Stomach (tissue), 19 donors: ENCODE measurements at places on chromosomes 13 and 19. TPM values are rescaled to one million over a fixed set of nuclear protein-coding genes. Genes with fewer than 3 reads are reported as not detected.
A peak's percentile ranks its signal among the peaks of the same experiment; 100 is the strongest.

DNA sequence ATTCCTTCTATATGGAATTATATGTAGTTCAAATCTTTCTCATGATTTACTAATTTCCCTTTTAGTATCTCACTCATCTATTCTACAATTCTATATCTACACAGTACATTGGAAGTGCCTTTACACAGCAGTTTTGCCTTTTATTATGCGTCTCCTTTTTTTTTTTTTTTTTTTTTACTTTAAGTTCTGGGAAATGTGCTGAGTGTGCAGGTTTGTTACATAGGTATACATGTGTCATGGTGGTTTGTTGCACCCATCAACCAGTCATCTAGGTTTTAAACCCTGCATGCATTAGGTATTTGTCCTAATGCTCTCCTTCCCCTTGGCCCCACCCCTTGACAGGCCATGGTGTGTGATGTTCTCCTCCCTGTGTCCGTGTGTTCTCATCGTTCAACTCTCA is 1150.1 kb upstream of the PRR20A start:
- no peak overlapping the region for H3K27ac ChIP-seq
- H3K4me1 ChIP-seq = no peaks in the 10 kb centered on the region
- no peak for DNase-seq
- no peaks in the 10 kb centered on the region for H3K36me3 ChIP-seq

DNA sequence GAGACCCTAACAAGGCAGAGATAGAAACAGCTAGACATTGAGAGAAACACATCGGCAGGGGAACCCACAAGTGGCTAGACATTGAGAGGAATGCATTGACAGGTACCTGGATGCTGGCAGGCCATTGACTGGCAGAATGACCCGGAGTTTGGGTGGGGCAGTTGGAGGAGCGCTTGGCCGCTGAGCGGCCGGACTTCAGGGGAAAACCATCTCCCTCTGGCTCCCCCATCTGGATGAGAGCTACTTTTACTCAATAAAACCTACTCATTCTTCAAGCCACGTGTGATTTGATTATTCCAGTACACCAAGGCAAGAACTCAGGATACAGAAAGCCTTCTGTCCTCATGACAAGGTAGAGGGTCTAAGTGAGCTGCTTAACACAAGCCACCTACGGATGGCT is 473.4 kb downstream of the SLITRK5 start:
- no peak for DNase-seq
- H3K4me3 ChIP-seq = no peak overlapping the region
- H3K36me3 ChIP-seq = no peaks in the 10 kb centered on the region
- H3K4me1 ChIP-seq = no peaks in the 10 kb centered on the region
- no peaks in the 10 kb centered on the region for H3K27me3 ChIP-seq
- H3K27ac ChIP-seq = no peak overlapping the region

Gene ZNF296
- 10.7 TPM for total RNA-seq

Gene PGLYRP2
- total RNA-seq = not detected

Gene ZNF419
- total RNA-seq = 23.9 TPM

- DNase-seq = no peak
- peaks cover 30% of the 10 kb centered on the region for H3K4me1 ChIP-seq
- H3K27ac ChIP-seq = no peak overlapping the region
- H3K36me3 ChIP-seq = no peaks in the 10 kb centered on the region
- H3K4me3 ChIP-seq = no peak overlapping the region
- no peaks in the 10 kb centered on the region for H3K27me3 ChIP-seq
These were observed 21.7 kb downstream of the IRS2 start for GRCh38 chr13:109764470-109765291.

- no peak for DNase-seq
- no peak overlapping the region for H3K27ac ChIP-seq
- no peaks in the 10 kb centered on the region for H3K4me1 ChIP-seq
- H3K4me3 ChIP-seq = no peak overlapping the region
- H3K36me3 ChIP-seq = no peaks in the 10 kb centered on the region
These were observed 344.5 kb upstream of the TMTC4 start for GRCh38 chr13:101019126-101019525.

- peaks cover 12% of the 10 kb centered on the region for H3K4me1 ChIP-seq
- DNase-seq = peak; percentile 94
- H3K27me3 ChIP-seq = no peaks in the 10 kb centered on the region
- no peak overlapping the region for H3K27ac ChIP-seq
These were observed 26.5 kb downstream of the MAN2B1 start for GRCh38 chr19:12639901-12640613.

DNA sequence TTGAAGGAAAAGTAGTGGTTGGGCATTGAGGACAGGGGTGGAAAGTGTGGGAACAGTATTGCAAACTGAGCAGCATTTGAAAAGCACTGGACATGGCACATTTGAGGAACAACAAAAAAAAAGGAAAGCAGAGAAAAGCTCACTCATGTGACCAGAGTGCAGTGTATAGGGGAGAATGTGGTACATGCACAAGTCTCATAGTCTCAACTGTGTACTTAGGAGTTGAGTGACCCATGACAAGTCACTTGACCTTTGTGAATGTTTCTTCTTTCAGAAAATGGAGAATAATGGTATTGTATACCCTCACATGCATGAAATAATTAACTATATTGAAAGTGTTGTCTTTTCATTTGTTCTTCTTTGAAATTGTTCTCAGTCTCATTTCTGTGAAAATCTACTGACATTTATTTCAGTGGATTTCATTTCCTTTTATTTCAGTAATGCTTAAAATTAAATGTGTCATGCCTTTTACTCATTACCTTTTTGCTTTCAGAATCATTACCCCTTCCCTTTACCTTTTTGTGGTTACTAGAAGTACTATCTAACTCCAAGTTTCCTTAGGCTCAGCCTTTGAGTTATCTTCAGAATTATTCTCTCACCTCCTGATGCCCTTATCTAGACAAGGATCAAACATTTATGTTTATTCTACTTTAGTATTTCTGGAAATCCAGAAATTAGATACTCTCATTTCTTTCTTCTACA is 79.1 kb upstream of the MLNR start:
- H3K36me3 ChIP-seq = peaks cover 21% of the 10 kb centered on the region
- H3K27ac ChIP-seq = no peak overlapping the region
- no peak for DNase-seq
- no peaks in the 10 kb centered on the region for H3K27me3 ChIP-seq
- H3K4me3 ChIP-seq = no peak overlapping the region

DNA sequence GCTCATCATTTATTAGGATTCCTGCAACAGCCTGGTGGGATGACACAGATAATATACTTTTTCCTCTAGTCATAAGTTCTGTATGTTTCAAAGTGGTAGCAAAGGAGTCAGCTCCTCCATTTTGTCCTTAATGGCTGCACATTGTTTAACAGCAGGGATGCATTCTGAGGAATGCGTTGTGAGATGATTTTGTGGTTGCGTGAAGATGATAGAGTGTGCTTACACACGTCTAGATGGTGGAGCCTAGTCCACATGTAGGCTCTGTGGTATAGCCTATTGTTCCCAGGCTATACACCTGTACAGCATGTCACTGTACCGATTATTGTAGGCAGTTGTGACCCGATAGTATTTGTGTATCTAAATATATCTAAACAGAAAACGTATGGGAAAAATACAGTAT is 4.6 kb downstream of the SMARCA4 start:
- H3K27ac ChIP-seq = no peak overlapping the region
- H3K27me3 ChIP-seq = no peaks in the 10 kb centered on the region
- no peak overlapping the region for H3K4me3 ChIP-seq
- H3K36me3 ChIP-seq = no peaks in the 10 kb centered on the region
- DNase-seq = no peak

DNA sequence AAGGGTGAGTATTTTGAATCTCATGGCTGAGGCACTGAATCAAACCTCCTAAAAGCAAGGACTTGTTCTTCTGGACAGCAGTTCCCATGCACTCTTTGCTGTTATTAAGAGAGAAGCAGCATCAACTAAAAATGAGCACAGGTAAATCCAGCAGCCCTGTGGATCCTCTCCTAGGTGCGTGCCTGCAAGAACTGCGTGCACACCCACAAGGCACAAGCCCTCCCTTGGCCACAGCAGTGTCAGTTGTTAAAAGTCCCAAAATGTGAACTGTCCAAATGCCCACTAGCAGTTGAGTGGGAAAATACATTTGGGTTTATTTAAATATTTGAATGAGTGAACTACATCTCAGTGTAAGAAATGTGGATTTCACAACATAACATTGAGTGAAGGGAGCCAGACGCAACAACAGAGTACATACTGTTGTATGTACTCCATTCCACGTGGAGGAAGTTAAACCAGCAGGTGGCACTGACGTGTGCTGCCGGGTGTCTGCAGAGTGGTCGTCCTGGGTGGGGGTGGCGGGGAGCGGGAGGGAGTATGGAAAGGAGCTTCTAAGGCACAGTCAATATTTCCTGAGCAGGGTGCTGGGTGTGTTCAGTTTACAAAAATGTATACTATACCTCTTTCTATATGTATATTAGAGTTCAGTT is 266.4 kb downstream of the NALCN start:
- H3K27me3 ChIP-seq = no peaks in the 10 kb centered on the region
- no peaks in the 10 kb centered on the region for H3K36me3 ChIP-seq
- no peak overlapping the region for H3K27ac ChIP-seq
- no peak for DNase-seq

Gene TNFSF11
- total RNA-seq = 0.55 TPM

DNA sequence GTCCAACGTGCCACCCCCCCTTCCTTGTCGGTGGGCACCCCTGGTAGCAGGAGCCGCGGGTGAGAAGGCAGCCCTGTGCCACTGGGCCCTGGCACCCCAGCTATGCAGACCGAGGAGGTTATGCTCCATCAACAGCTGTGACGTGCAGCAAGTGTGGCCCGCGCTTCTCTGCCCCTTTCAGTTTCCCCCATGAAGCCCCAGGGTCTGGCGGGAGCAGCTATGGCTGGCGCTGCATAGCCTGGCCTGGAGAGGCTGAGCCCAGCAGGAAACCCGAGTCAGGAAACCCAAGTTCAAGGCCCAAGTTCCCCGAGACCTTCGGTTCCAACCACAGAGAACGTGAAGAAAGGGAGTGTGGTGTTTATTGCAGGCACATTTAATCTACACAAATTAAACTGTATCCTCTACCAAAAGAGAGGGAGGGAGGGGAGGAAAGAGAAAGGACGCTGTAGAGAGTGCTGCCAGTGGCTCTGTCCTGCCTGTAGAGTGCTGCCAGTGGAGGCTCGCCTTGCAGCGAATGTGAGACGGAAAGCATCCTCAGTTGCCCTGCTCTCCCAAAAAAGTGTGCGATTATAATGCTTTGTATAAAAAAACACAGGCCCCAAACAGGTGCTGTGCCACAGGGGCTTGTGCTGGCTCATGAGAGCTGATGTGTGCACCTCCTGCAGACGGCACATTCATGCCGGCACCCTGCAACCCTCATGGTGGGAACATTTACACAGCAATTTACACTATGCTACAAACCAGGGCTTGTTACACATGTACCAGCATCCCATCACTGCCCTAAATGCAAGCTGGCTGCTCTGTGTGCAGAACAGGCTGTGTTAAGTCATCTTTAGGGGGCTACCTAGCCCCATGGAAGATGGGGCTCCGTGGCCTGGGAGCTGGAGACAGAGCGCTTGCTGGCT is 16.3 kb downstream of the POP4 start:
- H3K4me1 ChIP-seq = no peaks in the 10 kb centered on the region
- H3K27me3 ChIP-seq = no peaks in the 10 kb centered on the region
- H3K4me3 ChIP-seq = no peak overlapping the region
- no peaks in the 10 kb centered on the region for H3K36me3 ChIP-seq

DNA sequence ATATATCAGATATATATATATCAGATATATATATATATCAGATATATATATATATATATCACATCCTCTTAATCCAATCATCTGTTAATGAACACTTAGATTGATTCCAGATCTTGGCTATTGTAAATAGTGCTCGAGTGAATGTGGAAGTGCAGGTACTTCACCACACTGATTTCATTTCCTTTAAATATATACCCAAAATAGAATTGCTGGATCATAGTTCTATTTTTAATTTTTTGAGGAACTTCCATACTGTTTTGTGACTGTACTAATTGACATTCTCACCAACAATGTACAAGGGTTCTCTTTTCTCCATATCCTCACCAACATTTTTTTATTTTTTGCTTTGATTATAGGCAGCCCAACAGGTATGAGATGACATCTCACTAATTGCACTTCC is 277.5 kb downstream of the NHLRC3 start:
- H3K4me1 ChIP-seq = peaks cover 21% of the 10 kb centered on the region
- no peak overlapping the region for H3K27ac ChIP-seq
- H3K4me3 ChIP-seq = no peak overlapping the region

- no peaks in the 10 kb centered on the region for H3K4me1 ChIP-seq
- H3K27me3 ChIP-seq = peaks cover 41% of the 10 kb centered on the region
These were observed 77.4 kb upstream of the GPR12 start for GRCh38 chr13:26837997-26838396.

DNA sequence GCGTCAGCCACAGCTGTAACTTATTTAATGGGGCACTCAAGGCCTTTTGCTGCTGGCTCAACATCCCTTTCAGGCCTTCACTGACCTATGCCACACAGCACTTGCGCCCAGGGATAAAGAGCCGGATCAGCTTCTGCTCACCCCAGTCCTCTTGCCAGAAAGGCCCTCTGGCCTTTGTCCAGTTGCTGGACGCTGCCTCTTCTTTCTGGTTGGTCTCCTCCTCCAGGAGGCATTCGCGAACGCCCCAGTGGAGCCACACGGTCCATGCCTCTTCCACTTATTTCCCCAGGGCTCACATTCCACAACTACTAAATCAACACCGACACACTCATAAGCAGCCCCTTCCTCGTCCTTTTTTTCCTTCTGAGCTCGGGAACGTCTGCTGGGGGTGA is 3.7 kb upstream of the ZNF329 start:
- DNase-seq = peak; percentile 78
- no peaks in the 10 kb centered on the region for H3K27me3 ChIP-seq
- peak overlapping the region; percentile 91 for H3K27ac ChIP-seq
- H3K4me1 ChIP-seq = peaks cover 53% of the 10 kb centered on the region
- H3K36me3 ChIP-seq = no peaks in the 10 kb centered on the region

GRCh38 chr19:5953680-5954213 is 24.2 kb downstream of the RANBP3 start:
- no peaks in the 10 kb centered on the region for H3K36me3 ChIP-seq
- peaks cover 100% of the 10 kb centered on the region for H3K4me1 ChIP-seq
- DNase-seq = no peak

DNA sequence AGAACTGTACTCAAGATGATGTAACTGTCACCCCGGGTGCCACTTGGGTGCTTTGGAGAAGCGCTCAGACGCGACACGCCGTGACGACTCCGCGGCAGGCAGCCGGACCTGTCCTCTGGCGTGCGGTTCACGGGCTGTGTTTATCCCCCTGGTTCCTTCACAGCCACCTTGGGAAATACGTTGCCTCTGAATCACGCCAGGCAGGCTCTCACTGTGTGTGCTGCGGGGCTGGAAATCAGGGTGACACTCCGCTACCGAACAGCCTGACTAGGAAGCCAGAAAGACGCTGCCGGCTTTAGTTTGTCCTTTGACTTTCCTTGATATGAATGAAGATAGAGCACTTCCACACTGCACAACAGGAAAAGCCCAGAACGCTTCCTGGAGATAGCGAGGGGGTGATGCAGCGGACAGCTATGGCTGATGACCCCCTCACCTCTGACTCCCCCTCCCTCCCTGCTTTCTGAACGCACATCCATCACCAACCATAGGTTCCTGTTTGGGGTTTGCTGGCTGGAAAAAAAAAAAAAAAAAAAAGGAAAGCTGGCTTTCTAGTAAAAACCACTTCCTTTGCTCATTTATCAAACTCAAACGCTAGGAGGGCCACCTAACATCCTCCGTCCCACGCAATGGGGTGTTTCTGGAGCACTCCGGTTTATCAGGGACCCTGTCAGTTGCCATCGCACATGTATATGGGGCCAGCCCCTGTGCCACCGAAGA is 3.7 kb upstream of the GP6 start:
- H3K27me3 ChIP-seq = no peaks in the 10 kb centered on the region
- H3K27ac ChIP-seq = no peak overlapping the region
- no peak overlapping the region for H3K4me3 ChIP-seq
- DNase-seq = no peak
- no peaks in the 10 kb centered on the region for H3K4me1 ChIP-seq
